Amniotic stem cell (primary cell): ENCODE measurements at places on chromosomes 16 and 17.

GRCh38 chr17:74271901-74272561 lies 2.0 kb upstream of the DNAI2 start:
- no peak for DNase-seq

GRCh38 chr17:4187076-4187475 lies 44.1 kb downstream of the CYB5D2 start:
- DNase-seq, result no peak

GRCh38 chr17:19249681-19250080 lies 12.5 kb downstream of the EPN2 start:
- DNase-seq, result no peak

- DNase-seq, result no peak
Measured at GRCh38 chr16:84849751-84850150, 30.0 kb downstream of the CRISPLD2 start.

GRCh38 chr17:45755050-45755449 lies 29.1 kb upstream of the CRHR1 start:
- no peak for DNase-seq

DNA sequence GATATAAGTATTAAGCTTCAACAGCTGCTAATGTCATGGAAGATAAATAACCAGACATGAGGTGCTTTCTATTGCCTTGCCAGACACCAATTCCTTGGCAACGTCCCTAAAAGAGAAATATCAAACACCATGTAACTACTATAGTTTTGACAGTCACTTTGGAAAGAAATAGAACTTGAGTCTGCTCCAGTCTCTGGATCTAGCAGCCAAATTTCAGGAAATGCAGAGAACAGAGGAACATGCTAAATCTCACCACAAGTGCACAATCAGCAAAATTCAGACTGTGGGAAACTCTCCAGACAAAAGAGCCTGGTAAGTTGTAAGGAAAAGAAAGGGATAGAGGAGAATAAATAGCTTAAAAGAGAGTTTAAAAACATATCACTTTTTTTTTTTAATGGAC lies 28.4 kb upstream of the TANC2 start:
- no peak for DNase-seq

DNA sequence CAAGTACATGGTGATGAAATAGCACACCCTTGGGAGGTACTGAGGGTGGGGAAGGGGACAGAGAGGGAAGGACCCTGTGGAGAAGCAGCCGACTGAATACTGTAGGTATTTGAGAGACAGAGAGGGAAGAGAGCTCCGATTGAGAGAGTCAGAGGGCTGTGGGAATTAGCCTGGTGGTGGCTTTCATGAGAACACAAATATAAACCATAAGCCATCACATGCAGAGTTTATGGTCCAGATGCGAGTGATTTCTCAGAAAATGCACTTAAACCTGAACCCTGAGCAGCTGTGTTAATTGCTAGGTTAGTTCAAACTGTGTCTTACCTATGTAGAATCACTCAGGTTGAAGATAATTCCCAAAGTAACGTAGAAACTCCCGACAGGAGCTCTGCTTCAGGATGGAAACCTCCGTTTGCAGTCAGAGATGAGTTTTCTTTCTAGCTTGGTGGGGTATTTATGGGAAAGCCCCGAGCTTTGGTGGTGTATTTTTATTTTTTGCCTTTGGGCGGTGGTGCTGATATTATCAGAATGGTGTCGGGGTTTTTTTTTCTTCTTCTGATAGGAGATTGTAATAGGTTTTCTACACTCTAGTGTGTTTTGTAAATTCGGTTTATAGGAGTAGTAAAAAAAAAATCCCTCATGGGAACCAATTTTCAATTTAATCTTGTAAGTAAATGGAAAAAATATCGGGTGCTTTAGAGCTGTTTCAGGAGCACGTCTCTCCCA lies 184.9 kb upstream of the CACNG5 start:
- no peak for DNase-seq

GRCh38 chr16:68372381-68372720 lies 61.5 kb downstream of the PRMT7 start:
- no peak for DNase-seq

- no peak for DNase-seq
Measured at GRCh38 chr16:72665701-72666100, 382.2 kb downstream of the ZFHX3 start.

- DNase-seq, result no peak
Measured at GRCh38 chr17:80892900-80893603, 98.6 kb upstream of the CHMP6 start.

DNA sequence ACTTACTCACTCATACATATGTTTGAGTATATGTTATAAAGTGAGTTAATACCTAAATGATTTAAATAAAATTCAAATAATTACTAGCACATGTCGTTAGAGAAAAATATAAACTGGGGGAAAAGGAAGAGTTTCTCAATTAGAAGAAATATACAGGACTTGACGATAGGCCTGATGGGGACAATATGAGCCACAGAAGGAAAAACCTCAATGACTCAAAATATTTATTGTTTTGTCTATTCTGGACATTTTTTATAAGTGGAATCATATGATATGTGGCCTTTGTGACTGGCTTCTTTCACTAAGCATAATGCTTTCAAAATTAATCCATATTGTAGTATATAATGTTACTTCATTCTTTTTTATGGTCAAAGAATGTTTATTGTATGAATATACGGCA lies 339.2 kb upstream of the PMFBP1 start:
- DNase-seq, result no peak

DNA sequence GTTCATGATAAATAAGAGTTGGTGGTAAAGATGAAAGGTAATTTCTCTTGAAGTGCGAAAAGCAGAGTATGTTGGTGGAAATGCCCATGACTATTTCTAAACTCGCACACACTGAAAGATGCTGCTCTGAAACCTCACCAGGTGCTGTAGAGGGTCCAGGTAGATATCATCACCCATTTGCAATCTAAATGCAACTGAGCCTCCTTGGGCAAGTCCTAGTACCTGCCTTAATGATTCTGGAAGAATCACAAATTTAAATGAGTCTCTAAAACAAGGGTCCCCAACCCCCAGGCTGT lies 5.9 kb upstream of the MMD start:
- DNase-seq, result no peak

- no peak for DNase-seq
Measured at GRCh38 chr17:29640981-29641642, 18.4 kb upstream of the CORO6 start.

- no peak for DNase-seq
Measured at GRCh38 chr16:73048292-73049080, 558 bp upstream of the ZFHX3 start.

DNA sequence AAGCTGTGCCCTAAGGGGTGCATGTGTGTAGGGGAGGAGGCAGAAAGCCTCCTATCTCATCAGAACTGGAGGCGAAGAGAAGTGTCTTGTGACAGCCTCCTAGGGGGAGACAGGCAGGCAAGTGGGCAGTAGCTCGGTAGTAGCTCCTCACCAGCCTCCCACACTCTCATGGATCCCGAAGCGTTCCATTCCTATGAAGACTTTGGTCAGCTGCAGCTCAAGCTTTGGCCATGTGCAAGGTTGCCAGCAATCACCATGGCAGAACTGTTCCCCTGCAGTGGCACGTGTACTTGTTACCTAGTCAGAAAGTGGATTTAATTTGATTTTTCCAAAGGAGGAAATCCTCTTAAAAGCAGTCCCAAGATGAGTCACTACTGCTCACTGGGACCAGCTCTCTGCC lies 6.7 kb downstream of the MRPL58 start:
- DNase-seq, result no peak

GRCh38 chr17:78114831-78115723 lies 13.5 kb downstream of the TMC6 start:
- DNase-seq, result no peak

DNA sequence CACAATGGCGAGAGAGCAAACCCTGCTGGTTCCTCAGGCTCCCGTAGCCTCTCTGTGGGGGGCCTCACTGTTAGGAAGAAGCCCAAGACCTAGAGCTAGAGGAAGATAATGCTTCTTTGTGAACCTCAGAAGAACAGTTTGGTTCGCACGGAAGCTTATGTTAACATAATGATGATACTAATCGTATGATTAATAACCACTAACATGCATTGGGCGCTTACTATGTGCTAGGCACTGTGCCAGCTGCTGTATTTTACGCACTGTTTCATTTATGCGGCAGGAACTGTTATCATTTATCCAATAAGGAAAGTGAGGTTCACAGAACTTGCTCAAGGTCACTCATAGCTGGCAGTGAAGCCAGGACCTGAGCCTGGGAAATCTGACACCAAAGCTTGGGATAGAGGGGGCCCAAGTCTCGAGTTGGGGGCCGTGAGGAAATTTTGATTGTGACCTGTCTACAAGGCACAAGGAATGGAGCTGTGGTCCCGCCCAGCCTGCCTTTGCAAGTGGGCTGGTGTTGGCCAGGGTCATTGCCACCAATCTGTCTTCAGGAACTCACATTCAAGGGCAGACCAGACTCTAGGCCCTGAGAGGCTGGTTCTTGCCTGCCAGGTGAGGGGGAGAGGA lies 6.8 kb downstream of the PRCD start:
- DNase-seq, result peak; percentile 42

GRCh38 chr17:44749076-44749979 lies 9.5 kb upstream of the ADAM11 start:
- DNase-seq, result no peak

DNA sequence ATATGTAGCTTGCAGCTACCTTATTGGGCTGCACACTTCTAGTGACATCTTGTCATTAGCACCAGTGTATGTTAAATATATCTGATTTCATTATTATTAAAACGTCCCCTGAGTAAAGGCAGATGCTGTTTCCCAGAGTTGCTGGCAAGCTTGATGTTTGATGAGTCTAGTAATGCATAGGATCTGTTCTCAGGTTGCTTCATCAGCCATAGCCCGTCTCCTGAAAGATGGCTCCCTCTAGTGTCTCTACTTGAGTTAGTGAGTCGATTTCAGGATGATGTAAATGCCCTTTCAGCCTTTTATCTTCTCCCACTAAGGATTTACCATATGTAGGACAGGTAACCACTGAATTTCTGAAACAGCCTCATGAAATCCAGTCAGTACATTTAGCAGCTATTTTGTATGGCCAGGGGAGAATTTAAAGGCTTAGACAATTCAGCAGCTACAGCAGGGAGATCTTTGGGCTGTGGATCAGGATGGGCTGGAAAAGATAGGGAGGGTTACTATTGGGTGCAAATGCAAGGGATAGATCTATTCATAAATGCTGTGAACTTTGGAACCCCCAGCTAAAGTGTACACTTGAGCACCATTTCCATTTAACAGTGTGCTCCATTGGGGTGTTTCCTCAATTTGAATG lies 376.3 kb downstream of the CNTNAP4 start:
- DNase-seq, result peak; percentile 25

- DNase-seq, result no peak
Measured at GRCh38 chr17:78394209-78394608, 15.8 kb downstream of the PGS1 start.

- no peak for DNase-seq
Measured at GRCh38 chr16:9054460-9054859, 37.0 kb upstream of the HAPSTR1 start.

- no peak for DNase-seq
Measured at GRCh38 chr17:6588165-6588564, 31.8 kb upstream of the PITPNM3 start.

GRCh38 chr16:84647828-84648594 lies at the start of gene KLHL36:
KLHL36 (plus strand) TSS chr16:84648511; CDS start chr16:84650868, 2,357 bp downstream.
- no peak for DNase-seq

- no peak for DNase-seq
Measured at GRCh38 chr17:45366691-45367090, 49.9 kb upstream of the MAP3K14 start.

DNA sequence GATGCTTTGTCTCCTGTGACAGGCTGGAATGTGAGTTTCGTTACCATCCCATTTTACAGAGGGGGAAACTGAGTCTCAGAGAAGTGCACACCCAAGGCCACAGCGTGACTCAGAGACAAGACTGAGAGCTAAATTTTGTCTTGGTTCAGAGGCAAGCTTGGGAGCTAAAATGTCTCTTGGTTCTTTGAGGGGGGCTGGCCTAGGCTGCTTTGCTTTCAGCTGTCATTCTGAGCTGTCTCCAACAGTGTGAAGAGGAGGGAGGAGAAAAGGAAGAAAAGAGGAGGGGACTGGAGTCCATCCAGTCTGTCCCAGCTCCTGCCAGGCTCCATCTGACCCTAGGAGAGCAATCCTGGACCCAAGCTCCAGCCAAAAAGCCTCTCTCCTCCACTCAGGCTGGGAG lies at the start of gene CLEC19A:
TSS of gene CLEC19A (plus strand) at position 301 of the 400 bp plus-strand sequence. CDS start 121 bp downstream, outside the sequence.
- DNase-seq, result no peak
